ENCODE measurements at places on chromosomes 6 and 20.
A peak's percentile ranks its signal among the peaks of the same experiment; 100 is the strongest.

- no peak for DNase-seq
Measured at GRCh38 chr6:137808191-137808590, 58.9 kb upstream of the TNFAIP3 start.

GRCh38 chr6:87078983-87079616, 15.8 kb downstream of the CGA start:
- DNase-seq = peak; percentile 65

- no peak for DNase-seq
Measured at GRCh38 chr20:58710481-58711265, 18.1 kb downstream of the NPEPL1 start.

DNA sequence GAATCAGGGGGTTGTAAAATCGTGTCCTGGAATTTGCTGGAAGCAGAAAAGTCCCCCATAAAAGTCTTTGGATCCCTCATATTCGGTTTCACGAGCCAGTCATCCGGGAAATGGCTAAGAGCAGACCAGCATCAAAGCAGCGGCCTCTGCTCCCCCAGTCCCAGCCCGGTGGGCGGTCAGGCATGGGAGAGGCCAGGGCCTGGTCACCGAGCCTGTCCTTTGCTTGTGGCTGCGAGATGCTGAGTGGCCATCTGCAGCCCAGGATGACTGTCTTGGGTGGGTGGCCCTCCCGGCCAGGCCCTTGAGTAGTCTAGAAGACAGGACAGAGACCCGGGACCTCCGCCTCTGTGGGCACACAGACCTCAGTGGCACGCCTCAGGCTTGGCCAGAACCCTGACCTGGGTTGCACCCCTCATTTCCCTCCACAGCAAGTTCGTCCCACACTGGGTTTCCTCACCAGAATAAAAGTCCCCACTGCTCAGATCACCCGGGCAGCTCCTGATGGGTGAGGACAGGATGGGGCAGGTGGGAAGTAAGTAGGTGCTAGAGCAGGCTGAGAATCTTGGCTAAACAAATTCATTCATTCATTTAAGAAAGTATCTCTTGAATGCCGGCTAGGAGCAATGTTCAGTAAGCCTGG, 172.1 kb downstream of the BMP7 start:
- no peak for DNase-seq

GRCh38 chr6:53918854-53919510, 124.2 kb downstream of the LRRC1 start:
- DNase-seq = no peak

DNA sequence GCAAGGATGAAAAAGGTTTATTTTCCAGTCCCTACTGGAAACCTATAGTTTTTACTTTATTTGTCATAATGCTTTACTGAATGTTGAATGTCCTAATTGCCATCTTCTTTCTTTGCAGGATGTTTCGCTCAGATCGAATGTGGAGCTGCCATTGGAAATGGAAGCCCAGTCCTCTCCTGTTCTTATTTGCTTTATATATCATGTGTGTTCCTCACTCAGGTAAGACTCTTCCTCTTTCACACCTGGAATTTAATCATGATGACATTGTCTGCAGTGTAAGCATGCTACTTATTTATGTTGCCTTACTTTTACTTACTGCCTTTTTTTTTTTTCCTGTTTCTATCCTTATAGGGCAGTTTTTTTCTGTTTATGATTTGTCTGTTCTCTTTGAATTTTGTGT, 7.6 kb downstream of the ADGRG6 start:
- DNase-seq = no peak

DNA sequence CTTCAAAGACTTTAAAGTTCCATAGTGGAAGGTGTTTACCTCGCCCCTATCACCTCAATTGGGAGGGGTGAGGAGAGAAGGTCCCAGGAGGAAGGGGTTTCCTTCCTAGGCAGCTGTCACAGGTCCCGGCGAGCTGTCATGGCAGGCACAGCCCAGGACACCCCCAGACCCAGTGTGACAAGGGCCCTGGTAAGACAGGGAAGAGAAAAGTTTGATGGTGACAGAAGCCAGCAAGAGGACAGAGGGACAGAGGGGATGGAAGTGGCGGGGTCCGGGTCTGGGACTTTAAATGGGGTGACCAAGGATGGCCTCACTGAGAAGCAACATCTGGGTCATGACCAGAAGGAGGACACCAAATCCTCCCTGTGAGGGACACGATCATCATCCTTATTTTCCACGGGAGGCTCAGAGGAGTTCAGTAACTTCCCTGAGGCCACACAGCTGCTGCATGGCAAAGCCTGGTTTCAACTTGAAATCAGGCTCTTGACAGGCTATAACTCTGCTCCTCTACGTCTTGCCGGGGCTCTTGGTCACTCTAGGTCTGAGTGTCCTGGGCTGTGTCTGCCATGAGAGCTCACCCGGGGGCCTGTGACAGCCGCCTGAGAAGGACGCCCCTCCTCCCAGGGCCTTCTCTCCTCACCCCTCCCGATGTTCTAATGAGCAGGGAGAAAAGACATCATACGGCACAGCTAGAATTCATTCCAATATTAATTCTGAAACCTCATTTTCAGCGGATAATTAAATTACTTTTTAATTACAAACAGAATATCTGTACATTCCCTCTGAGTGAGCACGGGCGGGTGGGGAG, 222.2 kb downstream of the PREX1 start:
- no peak for DNase-seq

DNA sequence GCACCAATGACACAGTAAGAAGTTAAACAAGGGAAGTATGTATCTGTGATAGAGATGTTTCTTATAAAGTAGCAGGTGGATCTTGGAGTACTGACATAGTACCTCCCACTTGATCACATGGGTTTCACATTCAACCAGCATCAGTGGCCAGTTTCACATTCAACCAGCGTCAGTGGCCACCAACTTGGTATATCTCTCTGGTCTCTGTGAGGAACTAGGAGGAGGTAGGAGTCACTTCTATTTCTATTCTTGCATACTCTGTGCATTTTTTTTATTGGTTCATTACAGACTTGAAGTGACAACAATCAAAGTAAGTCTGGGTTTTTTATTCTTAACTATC, 200.3 kb upstream of the SIM1 start:
- DNase-seq = no peak
